ENCODE measurements at places on chromosomes 12 and 14.

DNA sequence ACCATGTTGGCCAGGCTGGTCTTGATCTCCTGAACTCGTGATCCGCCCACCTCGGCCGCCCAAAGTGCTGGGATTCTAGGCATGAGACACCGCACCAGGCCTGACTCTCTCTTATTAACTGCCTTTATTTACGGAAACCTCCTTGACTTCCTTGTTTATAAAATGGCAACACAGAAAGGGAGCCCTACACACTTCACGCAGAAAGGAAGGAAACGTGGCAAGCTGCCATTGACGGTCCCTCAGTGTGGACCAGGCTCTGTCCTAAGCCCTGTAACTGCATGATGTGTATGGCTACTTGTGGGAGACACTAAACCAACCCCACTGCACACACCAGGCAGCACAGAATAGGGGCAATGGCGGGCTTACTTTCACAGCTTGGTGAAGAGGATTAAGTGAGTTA is 11.7 kb downstream of the CINP start:
- no peak for DNase-seq

- DNase-seq: no peak
Measured at GRCh38 chr14:81589381-81590065, 55.9 kb upstream of the SEL1L start.

GRCh38 chr14:64549791-64550620 is at the start of gene PPP1R36:
TSS of gene PPP1R36 (plus strand) at chr14:64549961. CDS start at chr14:64549998, 37 bp downstream.
- no peak for DNase-seq

DNA sequence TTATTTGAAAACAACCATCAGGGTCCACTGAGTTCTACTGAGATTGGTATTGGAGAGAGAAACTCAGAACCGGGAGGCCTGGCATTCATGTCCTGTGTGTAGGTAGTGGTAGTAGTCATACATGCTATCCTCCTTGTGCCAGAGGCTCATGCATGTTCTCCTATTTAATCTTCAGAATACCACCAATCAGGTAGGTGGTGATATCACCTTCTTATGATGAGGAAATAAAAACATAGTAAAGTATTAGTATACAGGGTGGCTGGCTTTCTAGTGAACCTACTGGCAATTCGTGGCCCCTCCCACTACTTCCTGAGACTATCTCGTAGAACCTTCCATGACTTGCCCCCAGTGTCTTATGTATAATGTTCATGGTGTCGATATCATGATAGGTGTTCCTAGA is 40.5 kb upstream of the EID3 start:
- no peak for DNase-seq

DNA sequence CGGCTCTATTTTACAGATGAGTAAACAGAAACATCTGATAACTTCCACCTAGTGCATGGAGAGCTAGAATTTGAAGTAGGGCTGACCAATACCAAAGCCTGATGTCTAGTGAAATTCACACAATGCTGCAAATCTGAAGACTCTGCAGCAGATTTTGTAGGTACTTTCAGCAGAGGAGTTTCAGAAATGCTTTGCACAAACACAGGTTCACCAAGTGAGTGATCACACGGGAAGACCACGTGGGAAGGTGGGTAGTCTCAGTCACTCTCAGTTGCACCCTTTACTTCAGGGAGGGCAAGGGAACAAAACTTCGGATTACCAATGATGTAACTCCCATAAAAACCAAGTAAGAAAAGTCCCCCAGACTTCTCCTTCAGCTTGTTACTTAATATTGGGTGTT is 63.3 kb upstream of the DAAM1 start:
- DNase-seq: no peak

DNA sequence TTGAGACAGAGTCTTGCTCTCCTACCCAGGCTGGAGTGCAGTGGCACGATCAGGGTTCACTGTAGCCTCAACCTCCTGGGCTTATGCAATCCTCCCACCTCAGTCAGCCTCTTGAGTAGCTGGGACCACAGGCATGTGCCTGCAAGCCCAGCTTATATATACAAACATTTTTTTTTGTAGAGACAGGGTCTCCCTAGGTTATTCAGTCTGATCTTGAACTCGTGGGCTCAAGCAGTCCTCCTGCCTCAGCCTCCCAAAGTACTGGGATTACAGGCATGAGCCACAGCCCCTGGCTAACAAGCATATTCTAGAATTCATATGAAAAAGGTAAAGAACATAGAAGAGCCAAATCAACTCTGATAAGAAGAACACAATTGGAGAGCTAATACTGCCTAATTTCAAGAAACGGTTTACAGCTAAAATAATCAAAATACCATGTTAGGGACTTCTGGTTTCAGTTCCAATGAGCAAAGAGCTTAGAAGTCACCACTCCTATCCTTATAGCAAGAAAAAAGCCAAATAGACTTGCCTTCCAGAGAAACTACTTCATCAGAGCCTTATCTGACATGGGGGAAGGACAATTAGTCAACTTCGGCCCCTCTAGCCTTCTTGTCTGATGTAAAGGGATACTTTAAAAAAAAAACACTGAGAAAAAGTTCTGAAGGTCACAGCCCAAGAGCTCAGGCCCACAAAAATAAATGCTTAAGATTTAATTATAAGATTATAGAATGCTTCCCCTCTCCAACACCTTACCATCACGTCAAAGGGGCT is 37.6 kb downstream of the TMEM116 start:
- DNase-seq: no peak

DNA sequence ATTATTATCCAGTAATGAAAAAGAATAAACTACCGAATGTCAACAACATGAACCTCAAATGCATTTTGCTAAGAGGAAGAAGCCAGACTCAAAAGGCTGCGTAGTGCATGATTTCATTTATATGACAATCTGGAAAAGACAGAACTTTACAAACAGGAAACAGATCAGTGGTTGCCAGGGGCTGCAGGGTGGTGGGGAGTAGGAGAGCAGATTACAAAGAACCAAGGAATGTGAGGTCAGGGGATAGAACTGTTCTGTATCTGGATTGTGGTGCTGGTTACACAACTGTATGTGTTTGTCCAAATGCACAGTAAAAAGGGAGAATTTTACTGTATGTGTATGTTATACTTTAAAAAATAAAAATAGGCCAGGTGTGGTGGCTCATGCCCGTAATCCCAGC is 89.7 kb upstream of the MYL2 start:
- DNase-seq: no peak

DNA sequence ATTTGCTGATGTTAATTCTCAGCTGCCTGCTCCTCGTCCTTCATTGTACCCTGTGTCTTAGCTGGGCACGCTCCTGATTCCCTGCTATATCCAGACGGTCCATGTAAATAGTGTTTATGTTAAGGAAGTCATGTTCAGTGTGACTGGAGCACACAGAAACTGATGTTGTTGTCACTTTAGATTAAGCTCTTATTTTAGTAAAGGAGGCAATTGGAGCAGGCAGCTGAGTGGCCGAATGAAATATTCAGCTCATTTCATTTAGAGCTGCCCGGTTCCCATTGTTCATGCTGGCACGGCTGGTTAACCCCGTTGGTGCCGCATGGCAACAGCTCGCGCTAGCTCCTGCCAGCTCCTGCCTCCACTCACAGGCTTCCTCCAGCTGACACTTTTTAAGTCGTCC is 446.8 kb upstream of the SOX5 start:
- no peak for DNase-seq

DNA sequence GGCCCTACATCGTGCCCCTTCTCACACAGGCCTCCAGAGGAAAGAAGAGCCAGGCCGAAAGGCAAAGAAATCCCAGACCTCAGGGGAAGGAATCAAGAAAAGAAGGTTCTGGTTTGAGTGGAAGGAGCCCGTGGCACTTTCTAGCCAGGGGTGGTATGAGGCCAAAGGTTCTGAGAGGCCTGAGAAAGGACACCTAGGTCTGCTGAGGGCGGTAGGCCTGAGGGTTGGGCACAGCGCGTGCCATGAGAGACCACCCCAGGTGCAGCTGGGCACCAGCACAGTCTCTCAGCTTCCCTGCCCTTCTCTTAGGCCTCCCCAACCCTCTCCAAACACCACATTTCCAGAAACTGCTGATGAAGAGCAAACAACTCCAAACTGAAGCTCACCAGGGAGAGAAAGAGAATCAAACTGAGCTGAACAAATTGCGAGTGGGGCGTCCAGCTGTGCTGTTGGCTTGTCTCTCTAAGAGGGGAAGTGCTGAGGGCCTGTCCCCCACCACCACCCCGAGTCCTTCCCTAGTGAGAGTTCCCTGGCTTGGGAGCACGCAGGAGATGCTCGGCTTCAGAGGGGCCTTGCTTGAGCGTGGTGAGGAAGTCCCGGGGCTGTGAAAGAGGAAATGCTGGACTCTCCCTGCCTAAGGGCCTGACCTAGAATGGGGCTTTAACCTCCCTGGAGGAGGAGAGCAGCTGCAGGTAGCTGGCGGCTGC is 184.8 kb downstream of the ZFP36L1 start:
- DNase-seq: no peak

DNA sequence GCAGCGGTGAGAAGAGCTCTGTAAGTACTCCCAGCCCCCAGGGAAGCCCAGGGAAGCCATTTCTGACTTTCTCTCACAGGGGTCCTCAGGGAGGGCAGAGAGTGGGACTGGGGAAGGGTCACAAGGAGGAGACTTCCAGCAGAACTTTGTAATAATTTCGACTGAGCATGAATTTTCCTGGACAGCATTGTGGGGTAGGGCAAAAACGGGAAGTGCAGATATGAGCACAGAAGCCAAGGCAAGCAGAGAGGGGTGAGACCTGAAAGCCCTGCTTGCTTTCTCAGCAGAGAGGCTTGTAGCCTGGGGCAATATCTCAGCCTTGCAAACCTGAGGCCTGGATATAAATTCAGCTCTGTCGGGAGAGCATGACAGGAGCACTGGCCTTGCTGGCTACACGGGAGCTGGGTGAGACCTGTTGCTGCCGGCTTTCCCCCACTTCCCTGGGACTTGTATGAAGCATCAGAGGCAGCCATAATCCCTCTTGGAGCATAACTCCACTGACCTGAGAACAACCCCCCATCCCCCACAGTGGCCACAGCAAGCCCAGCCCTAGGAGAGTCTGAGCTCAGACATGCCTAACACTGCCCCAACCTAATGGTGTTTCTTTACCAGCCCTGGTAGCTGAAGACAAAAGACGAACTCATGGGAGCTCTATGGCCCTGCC is 9.8 kb upstream of the IQSEC3 start:
- no peak for DNase-seq

GRCh38 chr12:27865421-27865820 is 85.4 kb upstream of the MANSC4 start:
- no peak for DNase-seq

DNA sequence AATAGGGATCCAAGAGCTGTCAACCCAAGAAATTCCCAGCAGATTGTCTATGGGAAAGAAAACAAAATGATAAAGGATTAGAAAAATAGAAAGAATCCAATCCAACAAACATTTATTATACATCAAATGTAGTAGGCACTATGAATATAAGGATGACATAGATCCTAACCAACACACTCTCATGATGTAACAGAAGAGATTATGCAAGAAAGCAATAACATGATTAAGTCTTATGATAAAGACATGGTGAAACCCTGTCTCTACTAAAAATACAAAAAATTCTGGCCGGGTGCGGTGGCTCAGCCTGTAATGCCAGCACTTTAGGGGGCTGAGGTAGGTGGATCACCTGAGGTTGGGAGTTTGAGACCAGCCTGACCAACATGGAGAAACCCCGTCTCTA is 2.7 kb downstream of the MED6 start:
- DNase-seq: no peak

DNA sequence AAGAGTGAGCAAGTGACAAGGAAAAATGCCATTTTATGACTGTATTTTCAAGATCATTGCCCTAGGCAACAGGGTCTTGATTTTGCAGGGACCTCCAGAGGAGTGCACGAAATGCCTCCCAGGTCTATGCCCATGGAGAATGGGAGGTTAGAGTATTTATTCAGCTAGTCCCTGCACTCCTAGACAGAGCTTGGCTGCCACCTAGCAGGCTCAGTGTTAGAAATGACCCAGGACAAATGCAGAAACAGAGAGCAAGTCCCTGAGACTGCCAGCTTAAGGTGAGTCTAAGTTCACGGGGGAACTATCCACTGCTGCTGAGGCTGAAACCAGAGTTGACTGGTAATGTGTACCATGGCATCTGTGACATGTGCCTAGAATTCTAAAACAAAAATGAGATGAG is 506.4 kb downstream of the MED13L start:
- DNase-seq: no peak

- DNase-seq: no peak
Measured at GRCh38 chr14:68910540-68910939, 68.6 kb downstream of the ACTN1 start.

- no peak for DNase-seq
Measured at GRCh38 chr12:130131025-130131424, 31.2 kb upstream of the FZD10 start.

DNA sequence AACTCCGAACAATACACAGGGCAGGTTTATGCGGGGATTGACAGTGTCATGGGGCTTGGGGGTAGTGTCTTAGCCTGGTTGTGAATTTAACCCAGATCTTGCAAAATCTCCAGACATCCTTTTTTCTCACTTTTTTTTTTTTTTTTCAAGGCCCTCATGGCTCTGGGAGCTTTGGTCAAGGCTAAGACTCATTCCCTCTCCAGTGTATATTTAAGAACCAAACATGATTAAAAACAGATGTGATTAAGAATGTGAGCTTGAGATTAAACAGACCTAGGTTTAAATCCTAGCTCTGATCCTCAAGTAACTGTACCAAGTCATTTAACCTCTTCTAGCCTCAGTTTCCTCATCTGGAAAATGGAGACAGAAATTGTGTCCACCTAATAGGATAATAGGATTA is 151.7 kb upstream of the FUT8 start:
- no peak for DNase-seq

- peak; percentile 32 for DNase-seq
Measured at GRCh38 chr14:76876076-76876475, 49.9 kb downstream of the LRRC74A start.

- DNase-seq: no peak
Measured at GRCh38 chr14:50068496-50068895, 47.9 kb downstream of the VCPKMT start.

- DNase-seq: no peak
Measured at GRCh38 chr12:62003701-62004100, 256.5 kb upstream of the USP15 start.

DNA sequence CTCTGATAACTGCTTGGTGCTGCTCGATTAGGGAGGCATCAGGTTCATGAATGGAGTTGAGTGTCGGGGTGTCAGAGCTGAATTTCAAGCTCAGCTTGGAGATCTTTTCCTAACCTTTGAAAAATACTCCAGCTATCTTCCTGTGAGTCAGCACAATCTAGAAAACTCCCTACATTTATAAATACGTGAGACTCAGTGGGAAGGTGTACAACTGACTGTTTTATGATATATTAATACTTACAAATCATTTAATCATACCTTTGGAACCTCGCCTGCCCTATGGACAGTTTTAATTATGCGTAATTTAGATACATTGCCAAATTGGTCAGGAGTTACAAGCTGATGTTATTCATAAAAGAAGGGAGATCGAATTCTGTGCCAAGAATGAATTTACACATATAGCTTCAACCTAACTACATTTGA is 961 bp downstream of the CMAS start:
- no peak for DNase-seq

All from activated CD4-positive, alpha-beta T cell treated with anti-CD3 and anti-CD28 coated beads, Interleukin-2, amount 50 U/mL, for 4 hours (primary cell).